ENCODE measurements at places on chromosomes 7 and 10. TPM values are rescaled to one million over a fixed set of nuclear protein-coding genes. Genes with fewer than 3 reads are reported as not detected.

DNA sequence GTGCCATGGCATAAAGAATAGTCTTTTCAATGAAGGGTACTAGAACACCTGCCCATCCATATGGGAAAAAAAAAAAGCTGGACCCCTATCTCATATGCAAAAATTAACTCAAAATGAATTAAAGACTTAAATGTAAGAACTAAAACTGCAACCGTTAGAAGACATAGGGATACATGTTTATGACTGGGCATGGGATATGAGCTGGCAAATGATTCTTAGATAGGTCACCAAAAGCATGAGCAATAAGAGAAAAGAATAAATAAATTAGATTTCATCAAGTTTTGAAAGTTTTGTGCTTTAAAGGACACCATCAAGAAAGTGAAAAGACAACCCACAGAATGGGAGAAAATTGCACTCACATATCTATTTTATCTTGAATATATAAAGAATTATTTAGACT, 222.0 kb downstream of the ADK start:
- H3K27ac ChIP-seq: no peak overlapping the region
- 0 out of 2 replicates have a peak, but pooled peaks cover 3% of the 10 kb centered on the region for H3K4me1 ChIP-seq
- no peak overlapping the region for H3K4me3 ChIP-seq
- H3K36me3 ChIP-seq: no peaks in the 10 kb centered on the region

DNA sequence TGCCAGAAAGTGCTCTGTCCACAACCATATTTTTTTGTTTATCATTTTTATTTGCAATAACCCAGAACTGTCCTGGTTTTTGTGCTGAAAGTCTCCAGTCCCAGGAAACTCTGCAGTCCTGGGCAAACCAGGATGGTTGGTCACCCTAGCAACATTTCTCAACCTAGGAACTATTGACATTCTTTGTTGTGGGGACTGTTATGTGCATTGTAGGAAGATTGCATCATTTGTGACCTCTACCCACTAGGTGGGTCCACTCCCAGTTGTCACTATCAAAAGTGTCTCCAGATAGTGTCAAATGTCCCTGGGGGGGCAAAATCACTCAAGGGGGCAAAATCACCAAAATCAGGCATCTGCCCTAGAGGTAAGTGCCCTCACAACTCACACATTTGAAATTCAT, 14.0 kb upstream of the SRI start:
- no peak for DNase-seq
- H3K36me3 ChIP-seq: no peaks in the 10 kb centered on the region
- no peaks in the 10 kb centered on the region for H3K27me3 ChIP-seq
- H3K4me3 ChIP-seq: no peak overlapping the region
- no peaks in the 10 kb centered on the region for H3K4me1 ChIP-seq

DNA sequence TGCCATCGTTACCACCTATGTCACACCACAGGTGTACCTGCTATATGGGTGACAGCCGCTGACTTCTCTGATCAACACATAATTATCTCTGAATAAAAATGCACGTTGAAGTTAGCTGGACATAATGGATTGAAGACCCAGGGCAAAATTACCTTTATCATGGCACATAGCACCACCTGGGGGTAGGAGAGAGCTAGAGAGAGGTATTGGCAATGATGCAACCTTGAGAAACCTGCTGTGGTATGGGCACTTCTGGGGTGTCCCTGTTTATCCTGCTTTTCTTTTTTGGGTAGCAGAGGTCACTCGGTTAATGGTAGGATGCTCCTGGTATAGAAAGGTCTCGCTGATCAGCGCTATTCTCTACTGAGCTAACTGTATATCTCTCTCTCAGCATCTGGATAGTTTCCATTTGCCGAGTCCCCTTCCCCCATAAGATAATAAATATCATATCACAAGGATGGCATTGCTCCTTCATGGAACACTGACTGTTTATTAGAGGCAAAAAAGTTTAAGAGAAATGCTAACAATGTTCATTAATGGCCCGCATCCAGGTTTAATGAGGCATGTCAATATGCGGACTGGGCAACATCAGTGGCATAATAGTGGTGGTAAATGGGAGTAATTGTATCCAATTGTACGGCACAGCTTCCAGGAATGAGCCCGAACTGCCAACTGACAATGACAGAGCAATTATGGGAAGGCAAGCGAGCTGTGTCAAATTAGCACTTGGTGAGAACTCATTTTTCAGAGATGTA, 323.1 kb downstream of the TFEC start:
- H3K4me3 ChIP-seq: no peak overlapping the region
- no peak for DNase-seq
- no peaks in the 10 kb centered on the region for H3K27me3 ChIP-seq
- no peak overlapping the region for H3K27ac ChIP-seq
- no peaks in the 10 kb centered on the region for H3K4me1 ChIP-seq

- H3K4me1 ChIP-seq: no peaks in the 10 kb centered on the region
- DNase-seq: no peak
- H3K36me3 ChIP-seq: no peaks in the 10 kb centered on the region
- H3K27me3 ChIP-seq: no peaks in the 10 kb centered on the region
- H3K4me3 ChIP-seq: no peak overlapping the region
- H3K27ac ChIP-seq: no peak overlapping the region
These were observed 83.2 kb upstream of the SGCE start for GRCh38 chr7:94739180-94739579.

GRCh38 chr7:102097601-102098161, 189.0 kb upstream of the SH2B2 start:
- H3K4me3 ChIP-seq: no peak overlapping the region
- no peaks in the 10 kb centered on the region for H3K27me3 ChIP-seq

GRCh38 chr10:63561341-63561740, 40.1 kb downstream of the REEP3 start:
- no peak overlapping the region for H3K4me3 ChIP-seq
- no peaks in the 10 kb centered on the region for H3K36me3 ChIP-seq
- no peak for DNase-seq
- H3K27me3 ChIP-seq: no peaks in the 10 kb centered on the region
- H3K4me1 ChIP-seq: no peaks in the 10 kb centered on the region

PTPN20 gene
- total RNA-seq: not detected

FAM241B gene
- total RNA-seq: not detected

ANKRD1 gene
- not detected for total RNA-seq

SPDYE6 gene
- not detected for total RNA-seq

SHH gene
- total RNA-seq: not detected
